Stimulated activated CD4-positive, alpha-beta T cell treated with anti-CD3 and anti-CD28 coated beads, TNF-alpha, amount 100 ng/mL, for 24 hours (primary cell): ENCODE measurements at places on chromosomes 7 and 10.

DNA sequence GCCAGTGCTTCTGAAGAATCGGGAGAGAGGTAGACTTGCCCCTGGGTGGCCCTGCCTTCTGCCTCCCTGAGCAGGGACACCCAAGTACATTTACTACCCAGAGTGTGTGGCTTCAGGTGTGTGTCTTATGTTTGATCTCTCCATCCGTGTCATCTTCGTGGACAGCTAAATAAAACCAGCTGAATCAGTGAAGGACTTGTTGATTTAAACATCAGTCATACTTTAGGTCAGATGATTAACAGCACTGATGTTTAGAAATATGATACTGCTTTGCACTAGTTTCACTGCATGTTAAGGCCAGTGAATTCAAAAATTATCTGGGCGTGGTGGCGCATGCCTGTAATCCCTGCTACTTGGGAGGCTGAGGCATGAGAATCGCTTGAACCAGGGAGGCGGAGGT is 4.0 kb downstream of the MTG1 start:
- no peak for DNase-seq

DNA sequence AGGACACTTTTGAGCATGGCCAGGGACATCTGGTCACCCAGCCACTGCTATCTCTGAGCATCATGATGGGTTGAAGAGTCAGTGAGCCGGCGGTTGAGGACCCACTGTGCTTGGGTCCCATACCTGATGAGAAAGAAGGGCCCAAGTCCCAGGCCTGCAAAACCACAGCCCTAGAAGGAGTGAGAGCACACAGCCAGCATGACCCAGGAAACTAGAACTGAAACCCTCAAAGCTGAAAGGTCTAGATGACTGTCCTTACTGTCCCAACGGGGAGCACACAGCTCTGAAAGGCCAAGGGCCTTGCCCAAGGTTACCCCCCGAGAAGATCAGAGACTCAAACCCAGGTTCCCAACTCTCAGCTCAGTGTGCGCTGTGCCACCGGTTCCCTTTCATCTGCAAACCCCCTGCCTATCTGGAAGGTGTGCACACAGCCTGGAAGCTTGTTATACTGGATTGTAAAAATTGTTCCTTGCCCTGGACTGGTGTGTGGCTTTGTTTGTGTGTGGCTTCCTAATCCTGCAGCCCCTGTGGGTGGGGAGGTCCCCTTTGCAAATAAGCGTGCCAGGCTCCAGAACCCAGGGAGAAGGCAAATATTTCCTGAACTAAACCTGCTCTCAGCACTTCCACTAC is 22.6 kb upstream of the PSAP start:
- no peak for DNase-seq

GRCh38 chr7:44183386-44183785 is 5.9 kb downstream of the GCK start:
- no peak for DNase-seq

DNA sequence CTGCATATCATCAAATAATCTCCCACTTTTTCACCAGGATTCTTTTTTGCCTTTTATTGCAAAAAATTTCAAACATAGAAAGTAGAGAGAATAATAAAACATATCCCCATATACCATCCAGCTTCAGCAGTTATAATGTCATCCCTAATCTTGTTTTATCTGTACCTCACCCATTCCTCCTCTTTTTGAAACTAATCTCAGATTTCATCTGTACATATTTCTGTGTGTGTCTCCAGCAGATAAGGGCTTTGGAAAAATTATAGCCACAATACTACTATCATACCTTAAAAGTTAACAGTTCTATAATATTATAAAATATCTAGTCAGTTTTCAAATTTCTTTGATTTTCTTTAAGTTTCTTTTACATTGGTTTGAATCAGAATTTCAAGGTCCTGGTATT is 7.6 kb upstream of the ENTPD1 start:
- DNase-seq: no peak

- no peak for DNase-seq
These were observed 170.5 kb downstream of the RPS24 start for GRCh38 chr10:78203915-78204818.

- no peak for DNase-seq
These were observed 159.7 kb downstream of the USP6NL start for GRCh38 chr10:11451640-11452260.

- DNase-seq: peak; percentile 68
These were observed 1.2 kb upstream of the LZTS2 start for GRCh38 chr10:100998183-100998990.

GRCh38 chr10:34134602-34135001 is 680.5 kb downstream of the PARD3 start:
- no peak for DNase-seq

GRCh38 chr7:150686030-150686631 is 625 bp downstream of the GIMAP2 start:
- no peak for DNase-seq

- DNase-seq: no peak
These were observed 107.2 kb upstream of the TCF7L2 start for GRCh38 chr10:112842832-112843360.

DNA sequence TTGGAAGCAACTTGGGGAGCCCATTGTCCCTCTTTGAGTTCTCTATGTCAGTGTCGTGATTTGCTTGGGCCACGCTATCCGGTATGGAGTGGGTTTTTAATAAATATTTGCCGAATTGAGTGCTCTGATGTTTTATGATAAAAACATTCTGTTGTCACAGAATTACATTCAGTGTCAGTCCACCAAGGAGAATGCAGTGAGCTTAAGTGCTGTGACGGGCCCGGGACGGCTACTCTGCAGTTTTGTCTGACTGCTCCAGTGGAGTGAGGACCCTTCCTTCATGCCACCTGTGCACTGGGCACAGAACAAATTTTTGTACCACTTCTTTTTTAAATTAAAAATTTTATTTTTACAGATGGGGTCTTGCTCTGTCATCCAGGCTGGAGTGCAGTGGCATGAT is 76.0 kb downstream of the CARD11 start:
- DNase-seq: no peak

DNA sequence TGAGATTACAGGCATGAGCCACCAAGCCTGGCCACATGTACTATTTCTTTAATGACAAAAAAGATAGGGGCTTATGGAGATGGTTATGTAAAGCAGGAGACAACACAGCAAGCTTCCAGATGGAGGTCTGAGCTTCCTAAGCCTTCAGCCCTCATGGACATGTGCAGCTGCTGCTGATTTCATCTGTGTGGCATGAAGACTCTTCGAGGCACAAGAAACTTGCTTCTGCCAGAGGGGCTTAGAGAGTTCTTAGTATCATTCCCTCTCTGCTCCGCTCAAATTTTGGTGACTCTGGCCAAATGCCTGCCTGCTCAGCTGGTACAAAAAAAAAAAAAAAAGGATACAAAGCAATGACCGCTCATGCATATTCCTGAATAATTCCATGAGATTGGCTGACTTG is 552.5 kb downstream of the TYW1 start:
- DNase-seq: no peak

DNA sequence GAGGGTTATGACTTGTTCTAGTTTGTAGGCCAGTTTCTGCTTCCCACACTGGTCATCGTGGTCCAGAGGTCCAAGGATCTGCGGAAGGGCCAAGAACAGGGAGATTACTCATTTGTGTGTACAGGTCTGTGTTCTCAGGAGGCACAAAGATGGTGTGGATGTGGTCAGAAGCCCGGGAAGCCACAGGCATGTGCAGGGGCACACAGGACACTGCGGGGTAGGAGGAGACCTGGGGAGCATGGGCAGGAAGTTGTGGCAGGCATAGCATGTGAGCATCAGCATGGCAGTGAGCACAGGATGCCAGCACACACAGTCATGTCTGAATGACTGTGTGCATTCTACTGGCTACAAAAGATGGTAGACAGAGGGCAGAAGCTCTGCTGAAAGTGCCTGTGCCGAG is 445.8 kb downstream of the PLXNA4 start:
- DNase-seq: no peak

DNA sequence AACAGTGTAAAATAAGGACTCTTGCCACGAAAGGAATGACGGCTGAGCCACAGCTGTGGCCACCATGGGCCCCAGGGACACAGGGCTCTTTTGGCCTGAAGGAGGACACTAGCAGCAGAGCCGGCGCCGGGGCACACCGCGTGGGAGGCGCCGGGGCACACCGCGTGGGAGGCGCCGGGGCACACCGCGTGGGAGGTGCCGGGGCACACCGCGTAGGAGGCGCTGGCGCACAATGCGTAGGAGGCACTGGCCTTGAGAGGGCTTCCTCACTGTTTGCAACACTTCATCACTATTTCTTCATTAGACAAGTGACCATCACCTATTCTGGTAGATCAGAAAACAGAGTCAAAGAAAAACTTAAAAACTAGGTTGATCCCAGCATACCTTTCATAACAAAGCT is 23.4 kb downstream of the ESYT2 start:
- DNase-seq: no peak

DNA sequence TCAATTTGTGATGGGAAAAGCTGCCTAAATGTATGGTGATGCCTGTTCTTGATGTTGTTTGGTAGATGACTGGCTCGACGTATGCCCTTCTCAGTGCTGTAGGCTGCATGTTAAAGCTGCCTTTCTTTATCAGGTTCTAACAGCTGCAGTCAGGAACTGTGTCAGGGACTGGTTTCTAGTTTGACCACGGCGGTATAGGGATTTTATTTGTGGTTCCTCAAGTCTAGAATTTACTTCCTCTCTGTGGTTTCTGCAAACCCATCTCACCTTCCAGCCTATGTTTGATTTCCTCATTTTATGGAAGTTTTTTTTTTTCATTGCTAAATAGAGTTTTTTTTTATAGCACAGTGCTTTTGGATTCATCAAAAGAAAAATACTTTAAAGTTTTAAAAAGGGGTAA is 26.5 kb downstream of the LMTK2 start:
- no peak for DNase-seq

DNA sequence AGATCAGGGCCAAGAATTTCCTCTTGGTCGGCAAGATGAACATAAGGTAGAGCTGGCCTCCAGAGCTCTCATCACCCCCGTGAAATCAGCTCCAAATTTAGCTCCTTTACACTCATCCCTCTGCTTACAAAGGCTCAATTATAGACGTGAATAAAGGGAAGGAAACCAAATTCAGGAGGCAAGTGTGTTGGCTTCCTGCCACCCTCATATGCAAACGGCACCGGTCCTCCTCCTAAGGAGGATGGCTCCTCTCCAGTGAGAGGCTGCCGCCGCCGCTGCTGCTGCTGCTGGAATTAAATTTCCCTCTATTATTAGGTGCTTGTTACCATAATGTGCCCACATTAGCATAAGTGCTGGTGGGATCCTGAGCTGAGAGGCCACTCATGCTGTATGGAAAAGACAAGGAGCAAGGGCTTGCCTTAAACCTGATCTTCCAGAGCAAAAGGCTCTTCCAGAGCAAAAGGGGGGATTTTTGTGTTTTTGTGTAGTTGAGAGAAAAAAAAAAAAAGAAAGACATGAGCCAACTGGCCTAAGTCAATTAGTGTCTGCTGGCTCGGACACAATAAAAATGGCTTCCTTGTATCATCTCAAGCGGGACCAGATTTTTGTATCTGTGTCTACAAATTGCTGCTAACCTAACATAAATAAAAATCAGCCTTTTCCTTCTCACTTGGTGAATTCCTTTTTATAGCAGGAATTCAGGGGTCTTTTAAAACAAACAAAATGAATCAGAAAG is 68.4 kb downstream of the CDHR3 start:
- DNase-seq: no peak

DNA sequence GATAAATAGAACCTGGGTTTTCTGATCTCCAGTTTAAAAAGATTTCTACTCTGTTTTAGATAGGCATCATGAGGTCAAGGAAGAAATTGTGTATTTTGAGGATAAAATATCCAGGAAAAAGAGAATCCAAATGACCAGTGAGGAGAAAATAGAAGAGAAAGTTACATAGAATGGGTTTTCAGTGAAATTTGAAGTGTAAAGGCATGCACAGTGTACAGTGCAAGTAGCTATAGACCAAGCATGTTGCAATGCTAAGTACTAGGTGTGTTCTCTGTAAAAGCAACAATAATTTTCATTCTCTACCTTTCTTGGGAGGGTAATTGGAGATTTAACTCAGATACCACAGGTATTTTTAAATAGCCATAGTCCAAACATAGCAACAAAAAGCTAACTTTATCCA is 22.6 kb downstream of the CDK1 start:
- no peak for DNase-seq

GRCh38 chr7:117284692-117285091 is 38.2 kb downstream of the WNT2 start:
- no peak for DNase-seq

DNA sequence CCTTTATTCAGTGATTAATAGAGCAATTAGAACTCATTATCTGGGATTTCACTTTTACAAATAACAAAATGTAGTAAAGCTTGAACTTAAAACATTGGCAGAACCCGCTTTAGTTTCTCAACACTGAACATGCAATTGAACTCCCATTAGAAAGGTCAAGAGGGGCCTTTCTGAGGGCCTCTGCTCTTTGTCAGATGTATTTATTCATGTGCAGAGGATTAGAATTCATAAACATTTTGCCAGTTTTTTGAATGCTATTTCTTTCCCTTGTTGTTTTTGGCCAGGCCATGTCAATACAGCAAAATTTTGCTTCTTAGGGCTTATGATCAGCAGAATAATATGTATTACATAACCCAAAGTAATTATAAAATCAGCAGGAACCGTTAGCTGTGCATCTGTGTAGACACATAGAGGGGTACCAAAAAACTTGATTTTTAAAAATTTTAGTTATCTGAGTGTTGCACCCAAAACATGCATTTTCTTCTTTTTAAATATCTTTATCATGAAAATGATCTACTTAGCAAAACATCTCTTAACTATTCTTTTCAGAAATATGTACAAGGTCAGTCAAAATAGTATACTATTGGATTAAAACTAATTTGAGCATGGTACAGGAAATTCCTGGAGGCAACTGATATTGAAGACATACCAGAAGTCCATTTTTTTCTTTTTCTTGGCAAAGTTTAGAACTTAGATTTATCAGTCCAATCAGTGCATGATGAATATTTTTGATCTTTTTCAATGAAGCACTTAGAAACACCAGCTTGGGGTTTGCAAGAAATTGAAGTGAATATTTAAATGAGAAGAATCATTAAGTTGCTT is 177.5 kb downstream of the TWIST1 start:
- no peak for DNase-seq
